ENCODE measurements at places on chromosomes 1 and 21.

GRCh38 chr1:57353654-57354053 is 70.2 kb downstream of the DAB1 start:
- DNase-seq: no peak

GRCh38 chr1:205794011-205794730 is 18.8 kb downstream of the SLC41A1 start:
- DNase-seq: no peak

GRCh38 chr21:41598561-41599431 is 90.8 kb upstream of the TMPRSS2 start:
- no peak for DNase-seq

GRCh38 chr1:38190983-38191382 is 144.4 kb upstream of the POU3F1 start:
- no peak for DNase-seq
